OCI-M1 (cell line): ENCODE measurements at places on chromosomes 5 and 9.
A peak's percentile ranks its signal among the peaks of the same experiment; 100 is the strongest.

GRCh38 chr9:14895806-14896205 lies 14.4 kb downstream of the FREM1 start:
- DNase-seq, result no peak

DNA sequence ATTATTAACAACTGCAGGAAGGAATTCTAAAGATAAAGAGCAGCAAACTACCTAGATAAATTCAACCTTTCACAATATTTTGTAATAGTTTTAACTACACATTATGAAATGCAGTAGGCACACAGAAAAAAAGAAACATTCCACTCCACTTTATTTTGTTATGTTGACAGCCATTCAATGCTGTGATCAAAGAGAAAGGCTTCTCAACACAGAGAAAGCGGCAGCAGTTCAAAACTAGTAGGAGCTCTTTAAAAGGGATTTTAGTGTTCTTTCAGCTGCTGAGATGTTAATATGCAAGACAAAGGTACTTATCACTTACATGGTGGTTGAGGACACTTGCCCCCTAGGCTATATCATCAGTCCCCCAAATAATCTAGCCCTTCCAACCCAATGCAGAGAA lies 11.6 kb downstream of the CEMIP2 start:
- DNase-seq, result peak; percentile 37

DNA sequence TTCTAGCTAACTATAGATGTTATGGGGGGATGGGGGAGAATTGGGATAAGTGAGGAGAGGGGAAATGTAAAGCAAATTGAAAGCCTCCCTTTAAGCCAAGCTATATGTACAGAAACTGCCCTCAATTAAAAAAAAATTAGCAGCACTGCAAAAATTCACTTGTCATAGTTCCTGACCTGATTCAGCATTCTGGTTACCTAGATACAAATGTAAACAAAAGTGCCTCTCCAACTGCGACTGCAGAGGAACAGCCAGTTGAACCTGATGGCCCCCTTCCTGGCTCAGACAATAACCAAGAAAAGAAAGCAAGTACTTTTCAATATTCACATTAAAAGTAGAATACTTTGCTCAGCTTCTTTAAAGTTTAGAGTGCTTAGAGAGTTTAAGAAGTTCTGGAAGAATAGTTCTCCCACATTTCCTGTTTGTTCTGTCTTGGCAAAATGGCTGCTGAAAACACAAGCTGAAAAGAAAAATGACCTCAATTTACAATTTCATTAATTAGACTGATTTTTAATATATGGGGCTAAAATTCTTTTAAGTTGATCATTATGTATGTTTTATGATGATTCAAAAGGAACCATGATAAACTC lies 1.5 kb downstream of the FAM81B start:
- DNase-seq, result peak; percentile 86

- DNase-seq, result peak; percentile 53
Measured at GRCh38 chr5:53874409-53874808, 314.0 kb downstream of the NDUFS4 start.

- no peak for DNase-seq
Measured at GRCh38 chr5:137051161-137051560, 448.0 kb downstream of the SPOCK1 start.

DNA sequence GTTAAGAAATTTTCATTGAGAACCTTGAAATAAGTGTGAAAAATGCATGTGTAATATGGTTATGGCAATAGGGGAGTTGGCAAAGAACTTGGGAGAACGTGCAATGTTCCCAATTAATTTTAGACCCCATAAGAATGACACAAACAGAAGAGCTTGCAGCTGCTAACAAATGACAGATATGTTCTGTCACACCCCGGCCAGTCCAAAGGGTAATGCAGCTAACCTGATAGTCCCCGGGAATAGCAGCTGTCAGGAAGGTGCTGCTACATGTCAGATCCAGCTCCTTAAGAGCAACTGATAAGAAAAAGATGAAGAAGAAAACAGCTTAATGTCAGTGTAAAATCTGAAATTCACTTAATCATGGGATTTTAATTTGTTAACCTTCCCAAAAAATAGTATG lies 30.4 kb downstream of the SEMA5A start:
- DNase-seq, result no peak

- DNase-seq, result no peak
Measured at GRCh38 chr5:138922494-138922893, 47.4 kb upstream of the LRRTM2 start.

DNA sequence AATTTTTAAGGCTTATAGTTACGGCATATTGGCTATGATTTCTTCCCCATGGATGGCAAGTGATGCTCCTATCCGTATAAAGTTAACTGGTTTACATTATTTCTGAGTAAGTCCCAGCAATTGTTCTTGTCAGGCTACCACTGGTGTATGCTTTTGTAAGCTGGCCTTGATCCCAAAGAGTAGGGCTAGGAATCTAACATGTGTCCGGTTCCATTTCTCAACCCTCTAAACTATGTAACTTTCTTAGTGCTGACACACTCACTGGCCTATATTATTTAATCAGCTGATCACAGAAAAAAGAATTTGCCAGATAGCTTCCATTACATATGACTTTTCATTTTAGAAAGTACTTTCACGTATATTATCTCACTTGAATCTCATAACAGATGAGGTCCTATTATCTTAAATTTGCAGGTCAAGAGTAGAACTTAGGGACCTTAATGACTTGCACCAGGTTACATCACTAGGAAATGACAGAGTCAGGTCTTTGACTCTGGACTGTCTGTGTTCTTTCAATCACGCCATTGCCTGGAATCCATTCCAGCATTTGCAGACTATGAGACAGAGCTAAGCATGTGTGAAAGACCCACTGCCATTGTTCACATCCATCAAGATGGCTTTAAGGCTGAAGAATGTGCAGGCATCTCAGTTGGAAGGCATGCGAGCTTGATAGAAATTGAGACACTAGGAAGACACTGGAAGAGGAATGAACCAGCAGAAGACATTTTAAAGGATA lies 362.9 kb downstream of the ARRDC3 start:
- no peak for DNase-seq

- DNase-seq, result no peak
Measured at GRCh38 chr9:136644343-136644592, 18.4 kb upstream of the EGFL7 start.

DNA sequence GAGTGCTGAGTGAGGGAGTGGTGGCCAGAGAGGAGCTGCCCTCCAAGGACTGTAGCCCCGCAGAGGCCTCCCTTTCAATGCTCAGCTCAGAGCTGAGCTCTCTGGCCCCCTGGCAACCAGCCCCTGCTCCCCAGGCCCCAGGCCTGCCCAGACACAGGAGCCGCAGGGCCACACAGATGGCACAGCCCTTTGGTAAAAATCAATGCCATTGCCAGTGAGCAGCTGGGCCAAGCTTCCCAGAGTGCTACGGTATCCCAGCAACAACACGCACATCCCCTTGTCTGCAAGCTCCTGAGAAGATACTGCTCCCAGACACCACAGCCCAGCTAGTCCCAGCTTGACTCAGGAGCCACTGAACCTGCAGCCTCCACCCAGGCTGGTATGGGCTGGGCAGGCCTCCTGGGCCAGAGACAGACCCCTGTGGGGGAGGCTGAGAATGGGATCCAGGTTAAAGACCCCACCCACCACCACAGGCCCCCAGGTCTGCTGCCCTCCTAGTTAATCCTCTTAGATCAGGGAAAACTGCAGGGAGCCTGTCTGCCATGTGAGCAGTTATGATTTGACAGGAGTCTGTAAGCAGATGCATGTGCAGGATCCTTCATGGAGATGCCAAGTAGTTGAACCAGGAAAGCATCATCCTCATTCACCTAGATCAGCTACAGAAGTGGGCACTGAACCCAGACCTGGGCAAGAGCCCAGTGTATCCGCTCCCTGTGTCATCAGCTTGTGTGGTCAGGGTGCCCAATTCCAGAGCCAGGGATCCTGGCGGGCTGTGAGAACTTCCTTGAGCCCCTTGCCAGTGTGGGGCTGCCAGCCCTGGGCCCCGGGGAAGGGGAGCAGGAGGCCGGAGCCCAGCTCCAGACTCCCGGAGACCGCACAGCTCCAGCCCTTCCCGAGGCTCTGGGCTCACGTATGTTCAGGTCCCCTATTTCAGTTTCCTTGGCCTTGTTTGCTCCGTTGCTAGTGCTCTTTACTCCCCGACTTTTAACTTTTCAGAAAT lies 26.7 kb upstream of the ADAMTS2 start:
- DNase-seq, result no peak

DNA sequence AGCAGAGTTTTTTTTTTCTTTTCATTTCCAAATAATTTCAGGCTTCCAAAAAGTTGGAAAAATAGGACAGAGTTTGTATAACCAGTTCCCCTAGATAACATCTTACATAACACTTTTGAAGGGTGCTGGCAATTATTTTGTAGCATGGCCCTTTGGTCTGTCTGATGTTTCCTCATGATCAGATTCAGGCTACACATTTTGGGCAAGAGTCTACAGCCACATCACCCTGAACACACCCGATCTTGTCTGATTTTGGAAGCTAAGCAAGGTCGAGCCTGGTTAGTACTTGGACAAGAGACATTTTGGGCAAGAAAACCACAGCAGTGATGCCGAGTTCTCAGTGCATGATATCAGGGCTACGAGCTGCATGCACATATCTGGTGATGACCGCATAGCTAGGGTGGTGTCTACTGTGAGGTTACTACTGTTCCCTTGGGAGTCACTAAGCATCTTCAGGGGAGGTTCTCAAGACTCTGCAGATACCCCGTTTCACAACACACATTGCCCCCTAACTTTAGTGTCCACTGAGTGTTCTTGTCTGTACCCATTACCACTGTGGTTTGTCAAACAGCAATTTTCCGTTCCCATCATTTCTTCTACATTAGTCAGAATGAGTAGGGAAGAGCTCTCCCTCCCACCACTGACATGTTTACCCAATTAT lies 86.2 kb downstream of the TTC39B start:
- no peak for DNase-seq

DNA sequence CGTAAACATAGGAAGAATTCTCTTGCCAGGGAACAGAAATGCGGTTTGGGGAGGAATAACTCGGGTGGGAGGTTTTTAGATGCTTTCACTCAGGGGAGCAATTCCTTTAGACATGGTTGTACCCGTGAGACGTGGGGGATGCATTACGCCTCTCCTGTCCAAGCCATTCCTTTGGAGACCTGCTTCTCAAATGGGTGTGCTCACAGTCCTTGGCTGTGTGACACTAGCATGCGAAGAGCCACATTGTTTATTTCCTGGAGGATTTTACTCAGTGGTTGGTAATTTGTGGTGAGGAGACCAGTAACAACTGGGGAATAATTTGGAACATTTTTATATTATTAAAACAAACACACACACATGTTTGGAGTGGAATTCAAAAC lies 18.5 kb downstream of the COL15A1 start:
- DNase-seq, result no peak

GRCh38 chr5:32107291-32107690 lies 66.8 kb downstream of the GOLPH3 start:
- no peak for DNase-seq

- DNase-seq, result peak; percentile 57
Measured at GRCh38 chr5:132788508-132788907, 11.5 kb upstream of the SEPTIN8 start.

DNA sequence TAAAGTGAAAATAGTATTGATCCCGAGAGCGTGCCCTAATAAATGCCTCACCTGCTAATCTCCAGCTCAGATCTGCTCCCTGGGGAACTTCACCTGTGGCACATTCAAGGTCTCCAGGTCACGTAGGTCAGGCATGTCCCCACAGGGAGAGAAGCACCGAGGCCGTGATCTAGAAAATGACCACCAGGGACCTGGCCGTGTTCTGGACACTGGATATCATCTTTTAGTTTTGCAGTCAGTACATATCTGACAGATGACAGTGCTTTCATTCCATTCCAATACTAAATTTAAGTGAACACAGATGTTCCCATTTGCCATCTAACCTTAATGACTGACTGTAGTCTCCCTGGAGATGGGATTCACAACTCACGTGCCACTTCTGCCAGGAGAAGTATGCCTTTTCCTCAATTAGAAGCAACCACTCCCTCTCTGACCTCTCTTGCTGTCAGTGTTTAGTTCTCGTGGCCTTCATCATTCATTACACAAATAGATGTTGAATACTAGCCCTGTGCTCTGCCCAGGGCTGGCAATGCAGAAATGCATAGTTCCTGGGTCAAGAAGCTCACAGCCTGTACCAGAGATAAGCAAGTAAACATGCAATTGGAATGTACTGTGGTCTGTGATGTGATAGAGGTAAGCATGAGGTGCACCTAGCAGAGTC lies 276.5 kb downstream of the NTRK2 start:
- DNase-seq, result no peak

DNA sequence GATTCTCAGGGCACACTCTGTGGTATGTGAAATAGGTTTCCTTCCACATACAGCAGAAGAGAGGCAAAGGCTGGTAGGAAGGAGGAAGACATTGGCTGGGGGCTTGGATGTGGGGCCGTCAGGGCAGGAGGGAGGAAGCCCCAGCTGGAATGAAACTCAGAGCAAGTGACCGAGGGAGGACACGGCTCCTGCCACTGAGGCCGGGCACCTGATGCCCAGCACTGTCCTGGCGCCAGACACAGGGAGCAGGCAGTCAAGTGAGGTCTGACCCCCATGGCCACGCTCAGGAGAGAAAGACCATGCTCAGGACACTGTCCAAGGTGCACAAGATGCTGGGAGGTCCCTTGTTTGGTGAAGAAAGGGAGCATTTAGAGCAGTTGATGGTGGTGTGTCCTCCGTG lies 245.5 kb downstream of the CACNA1B start:
- no peak for DNase-seq

DNA sequence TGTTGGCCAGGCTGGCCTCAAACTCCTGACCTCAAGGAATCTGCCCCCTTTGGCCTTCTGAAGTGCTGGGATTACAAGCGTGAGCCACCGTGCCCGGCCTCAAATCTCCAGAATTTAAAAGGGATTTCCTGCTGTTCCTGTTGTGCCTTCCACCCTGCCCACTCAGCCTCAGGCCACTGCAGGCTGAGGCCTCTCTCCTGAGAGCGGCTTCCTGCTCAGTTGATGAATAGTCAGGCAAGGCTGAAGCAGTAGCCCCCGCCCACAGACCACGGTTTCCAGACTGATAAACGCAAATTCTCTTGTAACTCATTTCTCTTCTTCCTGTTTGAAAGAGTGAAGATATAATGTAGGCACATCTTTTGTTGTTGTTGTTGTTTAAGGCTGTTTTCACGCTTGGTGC lies 127.0 kb upstream of the PLCXD3 start:
- DNase-seq, result peak; percentile 32

GRCh38 chr9:84955971-84956370 lies 286.4 kb downstream of the NTRK2 start:
- DNase-seq, result no peak

DNA sequence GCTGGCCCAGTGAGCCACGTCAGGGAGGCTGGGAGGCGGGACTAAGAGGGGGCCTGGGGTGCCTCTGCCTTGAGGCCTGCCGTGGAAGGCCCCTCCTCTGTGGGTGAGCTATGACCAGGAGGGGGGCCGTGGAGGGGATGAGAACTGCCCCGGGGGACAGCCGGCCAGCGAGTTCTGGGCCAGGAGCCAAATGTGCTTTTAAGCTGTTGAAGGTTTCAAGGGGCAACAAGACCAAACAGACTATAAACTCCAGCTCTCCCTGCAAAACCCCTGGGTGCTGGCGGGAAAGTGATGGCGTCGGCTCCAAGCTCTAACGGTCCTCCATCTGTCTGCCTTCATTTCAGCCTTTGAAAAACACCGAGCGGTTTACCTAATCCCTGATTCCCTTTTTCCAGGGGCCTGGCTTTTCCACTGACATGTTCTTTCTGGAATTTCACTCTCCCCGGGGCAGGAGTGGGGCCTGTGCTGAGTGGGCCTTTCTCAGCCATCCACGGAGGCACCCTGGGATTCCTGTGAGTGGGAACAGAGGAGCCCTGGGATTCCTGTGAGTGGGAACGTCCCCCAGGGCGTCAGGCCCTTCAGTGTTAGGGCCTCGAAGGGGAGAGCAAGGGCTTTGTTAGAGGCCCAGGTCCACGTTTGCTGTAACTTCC lies 65.6 kb downstream of the COL5A1 start:
- no peak for DNase-seq

GRCh38 chr5:143118222-143118621 lies 285.3 kb downstream of the NR3C1 start:
- DNase-seq, result peak; percentile 58
